CD4-positive, alpha-beta T cell (primary cell): ENCODE measurements at places on chromosomes 4 and X.

DNA sequence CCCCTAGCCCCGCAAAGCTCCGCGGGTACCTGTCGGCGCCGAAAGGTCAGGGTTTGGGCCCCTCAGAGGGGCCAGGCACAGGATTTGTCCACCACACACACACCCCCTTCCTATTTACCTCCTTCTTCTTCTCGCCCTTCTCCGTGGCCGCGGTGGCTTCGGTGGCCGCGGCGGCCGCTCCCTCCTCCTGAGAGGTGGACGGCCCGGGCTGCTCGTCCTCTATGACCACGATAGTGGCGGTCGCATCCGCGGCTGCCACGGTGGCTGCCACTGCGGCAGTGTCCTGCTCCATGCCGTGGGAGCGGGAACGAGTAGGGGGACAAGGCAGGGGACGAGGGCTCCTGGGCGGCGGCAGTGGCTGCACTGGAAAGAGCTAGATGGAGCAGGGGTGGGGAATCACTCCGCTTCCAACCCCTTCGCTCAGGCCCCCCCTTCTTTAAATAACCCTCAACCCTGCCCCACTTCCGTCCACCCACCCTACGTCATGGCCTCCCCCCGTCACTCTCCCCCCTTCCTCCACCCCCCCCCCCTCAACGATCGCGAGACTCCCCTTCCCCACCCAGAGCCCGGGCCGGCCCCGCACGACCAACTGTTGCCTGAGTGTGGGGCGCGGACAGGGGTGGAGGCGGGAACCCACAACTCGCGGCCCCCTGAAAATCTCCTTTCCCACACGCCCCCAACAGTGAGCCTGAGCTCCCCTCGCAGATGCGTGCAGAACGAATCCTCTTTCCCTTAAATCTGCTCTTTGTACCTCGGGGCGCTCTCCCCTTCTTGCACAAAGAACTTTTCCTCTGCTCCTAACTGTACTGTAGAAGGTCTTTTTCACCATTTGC is at the start of gene SMARCA1:
TSS of gene SMARCA1 (minus strand) at position 412 of the 833 bp plus-strand sequence. CDS start at position 292, 120 bp downstream.
- H3K27ac ChIP-seq = no peak within 1 kb of the TSS
- H3K4me1 ChIP-seq = peaks cover 6% of the 10 kb centered on the region
- DNase-seq = no peak
- H3K4me3 ChIP-seq = peak within 1 kb of the TSS; percentile 69
- H3K27me3 ChIP-seq = no peaks in the 10 kb centered on the region
- no peaks in the 10 kb centered on the region for H3K36me3 ChIP-seq

DNA sequence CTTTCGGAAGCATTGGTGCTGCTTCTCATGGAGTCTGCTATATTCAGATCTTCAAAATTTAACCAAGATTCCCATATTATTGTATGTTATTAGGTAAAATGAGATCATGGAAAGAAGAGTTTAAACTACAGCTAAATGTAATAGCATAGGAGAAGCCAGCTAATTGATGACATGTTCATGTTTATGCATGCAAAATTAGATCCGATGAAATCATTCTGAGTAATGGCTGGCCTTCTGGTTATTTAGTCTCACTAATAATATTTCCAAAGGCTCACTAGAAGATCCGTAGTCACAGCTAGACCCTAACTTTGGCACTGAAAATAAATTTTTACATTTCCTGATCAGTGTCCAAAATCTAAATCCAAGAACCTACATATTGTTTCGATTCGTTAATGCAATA is 19.8 kb upstream of the PHKA2 start:
- H3K36me3 ChIP-seq = no peaks in the 10 kb centered on the region
- H3K4me3 ChIP-seq = no peak overlapping the region
- no peak overlapping the region for H3K27ac ChIP-seq
- no peaks in the 10 kb centered on the region for H3K4me1 ChIP-seq

GRCh38 chrX:12234534-12235329 is 96.5 kb downstream of the FRMPD4 start:
- no peak overlapping the region for H3K27ac ChIP-seq
- no peaks in the 10 kb centered on the region for H3K36me3 ChIP-seq
- no peak overlapping the region for H3K4me3 ChIP-seq
- DNase-seq = no peak
- no peaks in the 10 kb centered on the region for H3K4me1 ChIP-seq

- no peaks in the 10 kb centered on the region for H3K36me3 ChIP-seq
- no peaks in the 10 kb centered on the region for H3K27me3 ChIP-seq
- H3K27ac ChIP-seq = no peak overlapping the region
- no peak for DNase-seq
- no peak overlapping the region for H3K4me3 ChIP-seq
These were observed 412.9 kb upstream of the FMR1 start for GRCh38 chrX:147498796-147499195.

GRCh38 chr4:184819786-184820185 is 6.0 kb downstream of the ACSL1 start:
- no peaks in the 10 kb centered on the region for H3K36me3 ChIP-seq
- no peaks in the 10 kb centered on the region for H3K27me3 ChIP-seq
- DNase-seq = no peak

- H3K4me1 ChIP-seq = peaks cover 5% of the 10 kb centered on the region
- H3K36me3 ChIP-seq = no peaks in the 10 kb centered on the region
- H3K4me3 ChIP-seq = no peak overlapping the region
- peak; percentile 15 for DNase-seq
- H3K27me3 ChIP-seq = no peaks in the 10 kb centered on the region
These were observed 23.5 kb downstream of the NDP start for GRCh38 chrX:43949669-43950068.

GRCh38 chr4:158176776-158177175 is 4.0 kb upstream of the GASK1B start:
- H3K4me3 ChIP-seq = no peak overlapping the region
- H3K27me3 ChIP-seq = peaks cover 10% of the 10 kb centered on the region
- DNase-seq = no peak
- H3K36me3 ChIP-seq = no peaks in the 10 kb centered on the region
- H3K27ac ChIP-seq = no peak overlapping the region

DNA sequence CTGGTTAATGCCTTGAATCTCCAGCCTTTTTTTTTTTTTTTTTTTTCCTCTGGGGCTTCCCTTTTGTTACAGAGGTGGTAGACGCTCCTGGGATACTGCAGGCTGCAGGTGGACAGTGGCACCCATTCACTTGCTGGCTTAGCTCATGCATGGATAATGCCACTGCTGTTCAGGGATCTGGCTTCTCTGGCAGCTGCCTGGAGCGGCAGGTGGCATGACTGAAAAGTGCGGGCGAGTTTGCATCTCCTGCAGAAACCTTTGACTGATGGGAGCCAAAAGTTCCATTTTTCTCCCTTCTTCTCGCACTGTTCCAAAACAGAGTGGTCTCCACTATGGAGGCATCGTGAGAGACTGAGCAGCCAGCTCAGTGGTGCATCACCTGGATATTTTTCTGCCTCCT is 5.9 kb upstream of the STIM2 start:
- no peak for DNase-seq
- peaks cover 27% of the 10 kb centered on the region for H3K4me1 ChIP-seq
- no peak overlapping the region for H3K27ac ChIP-seq
- H3K36me3 ChIP-seq = no peaks in the 10 kb centered on the region
- no peaks in the 10 kb centered on the region for H3K27me3 ChIP-seq

- H3K4me3 ChIP-seq = no peak overlapping the region
- H3K27ac ChIP-seq = no peak overlapping the region
- DNase-seq = no peak
- H3K27me3 ChIP-seq = no peaks in the 10 kb centered on the region
These were observed 110.7 kb downstream of the WDFY3 start for GRCh38 chr4:84855774-84856173.
